ENCODE measurements at places on chromosomes 6 and 20.

GRCh38 chr6:165605182-165605875 lies 57.7 kb downstream of the PDE10A start:
- no peak for DNase-seq

- DNase-seq = no peak
Measured at GRCh38 chr20:1711266-1711665, 53.7 kb upstream of the SIRPG start.

GRCh38 chr6:26059941-26060340 lies 27.3 kb upstream of the HFE start:
- no peak for DNase-seq

- no peak for DNase-seq
Measured at GRCh38 chr20:32554965-32555289, 30.2 kb downstream of the NOL4L start.

DNA sequence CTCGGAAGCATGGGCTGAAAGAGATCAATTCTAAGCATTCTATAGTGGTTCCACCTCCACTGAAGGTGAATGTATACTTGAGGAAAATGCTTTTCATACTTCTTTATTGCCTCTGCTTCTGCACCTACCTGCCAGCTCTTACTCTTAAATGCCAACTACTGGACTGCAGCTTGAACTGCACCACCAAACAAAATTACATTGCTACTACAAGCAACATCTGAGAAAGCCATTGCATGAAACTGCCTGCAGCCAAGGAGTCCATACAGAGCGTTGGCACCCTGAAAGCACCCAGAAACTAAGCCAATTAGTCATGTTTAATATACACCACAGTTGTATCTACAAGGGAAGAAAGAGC lies 440.9 kb downstream of the BTBD3 start:
- no peak for DNase-seq

- DNase-seq = no peak
Measured at GRCh38 chr20:52963131-52963530, 9.0 kb upstream of the TSHZ2 start.

DNA sequence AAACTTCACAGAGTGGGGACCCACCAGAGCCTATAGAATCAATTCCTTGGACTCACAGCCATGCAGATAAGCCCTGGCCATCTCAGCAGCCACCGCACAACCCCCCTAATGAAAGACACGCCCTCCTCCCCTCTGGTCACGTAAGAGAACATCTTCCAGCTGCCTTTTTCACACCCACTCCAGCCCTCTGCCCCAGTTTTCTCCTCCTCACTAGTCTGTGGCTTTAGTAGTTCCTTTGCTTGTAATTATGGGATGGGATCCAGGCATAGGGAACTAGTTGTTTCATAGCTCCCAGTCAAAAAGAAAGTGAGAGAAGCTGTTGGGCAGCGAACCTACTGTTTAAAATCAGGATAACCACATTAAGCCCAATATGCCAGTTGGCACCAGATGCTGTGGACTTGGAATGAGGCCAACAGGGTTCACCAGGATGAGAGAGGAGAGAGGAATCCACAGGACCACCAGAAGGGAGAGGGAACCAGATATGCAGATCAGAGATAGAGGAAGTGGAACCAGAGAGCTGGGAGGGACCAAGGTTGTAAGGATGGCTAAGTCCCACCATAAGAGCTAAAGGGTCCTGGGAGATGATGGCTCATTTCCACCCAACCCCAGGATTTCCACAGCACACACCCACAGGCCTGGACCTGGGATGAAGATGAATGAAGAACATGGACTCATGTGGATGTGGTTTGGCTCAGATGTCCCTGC lies 9.0 kb upstream of the BTN3A1 start:
- DNase-seq = no peak

DNA sequence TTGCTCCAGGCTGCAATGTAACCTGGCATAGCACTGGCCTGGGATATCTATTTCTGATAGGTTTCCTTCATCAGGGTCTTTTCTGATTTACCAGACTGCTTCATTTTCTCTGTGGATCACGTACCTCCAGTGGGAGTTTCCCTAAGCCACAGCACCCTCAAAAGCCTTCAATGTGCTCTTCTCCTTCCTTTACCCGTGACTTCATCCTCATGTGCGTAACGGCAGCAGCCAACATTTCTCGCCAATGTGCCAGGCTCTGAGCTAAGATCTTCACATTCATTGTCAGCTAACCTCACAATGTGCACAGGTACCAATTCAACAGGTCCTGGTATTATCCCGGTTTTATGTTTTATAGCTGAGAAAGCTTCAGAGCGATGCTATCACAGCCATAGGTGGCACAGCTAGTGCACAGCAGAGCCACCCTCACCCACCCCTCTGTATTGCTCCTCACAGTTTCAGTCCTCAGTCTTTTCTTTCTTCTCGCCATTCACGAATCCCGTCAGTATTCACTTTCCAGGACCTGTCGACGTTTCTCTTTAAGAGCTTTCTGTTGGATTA lies 58.2 kb downstream of the TNFAIP3 start:
- no peak for DNase-seq

DNA sequence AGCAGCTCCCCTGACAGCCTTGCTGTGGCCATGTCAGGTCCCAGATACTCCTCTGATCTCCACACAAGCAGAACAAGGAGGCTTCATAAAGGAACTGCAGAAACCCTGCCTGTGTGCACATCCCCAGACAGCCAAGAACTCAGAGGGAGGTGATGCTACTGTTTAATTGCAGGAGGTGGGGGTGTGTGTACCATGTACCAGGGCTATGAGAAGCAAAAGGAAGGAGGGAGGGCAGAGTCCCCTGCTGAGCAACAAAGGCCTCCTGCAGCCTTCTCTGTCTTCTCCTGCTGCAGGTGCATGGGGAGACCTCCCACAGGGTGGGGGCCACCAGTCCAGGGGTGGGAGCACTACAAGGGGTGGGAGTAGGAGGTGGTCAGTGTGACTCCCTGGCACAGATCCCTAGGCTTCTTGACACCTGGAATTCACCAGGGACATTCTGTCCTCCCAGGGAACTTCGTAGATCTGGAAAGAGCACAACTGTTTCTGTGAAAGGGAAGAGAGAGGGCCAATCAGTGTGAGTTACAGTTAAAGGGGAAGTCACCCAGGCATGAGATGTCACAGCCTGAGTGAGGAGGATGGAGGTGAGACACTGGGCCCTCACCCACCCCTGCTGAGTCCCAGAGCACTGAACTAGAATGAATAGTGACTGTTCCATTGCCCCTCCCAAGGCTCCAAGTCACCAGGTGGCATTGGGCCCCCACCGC lies 2.8 kb downstream of the CST2 start:
- DNase-seq = no peak

DNA sequence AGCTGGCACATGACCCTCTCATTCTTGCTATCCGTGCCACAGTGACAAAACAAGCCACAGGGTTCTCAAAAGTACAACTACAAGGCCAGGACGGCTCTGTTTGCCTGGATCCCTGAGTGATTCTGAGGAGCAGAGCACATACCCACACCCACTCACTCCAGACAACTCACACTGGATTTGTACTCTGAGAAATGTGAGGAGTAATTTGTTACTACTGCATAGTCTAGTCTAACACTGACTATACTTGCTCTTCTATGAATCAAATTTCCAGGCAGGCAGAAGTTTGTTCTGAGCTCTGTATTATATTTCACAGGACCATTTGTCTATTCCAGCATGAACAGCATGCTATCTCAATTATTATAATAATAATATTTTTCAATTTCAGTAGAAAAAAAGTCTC lies 26.7 kb upstream of the SPTLC3 start:
- no peak for DNase-seq

- no peak for DNase-seq
Measured at GRCh38 chr6:3415490-3415889, 41.4 kb downstream of the SLC22A23 start.

DNA sequence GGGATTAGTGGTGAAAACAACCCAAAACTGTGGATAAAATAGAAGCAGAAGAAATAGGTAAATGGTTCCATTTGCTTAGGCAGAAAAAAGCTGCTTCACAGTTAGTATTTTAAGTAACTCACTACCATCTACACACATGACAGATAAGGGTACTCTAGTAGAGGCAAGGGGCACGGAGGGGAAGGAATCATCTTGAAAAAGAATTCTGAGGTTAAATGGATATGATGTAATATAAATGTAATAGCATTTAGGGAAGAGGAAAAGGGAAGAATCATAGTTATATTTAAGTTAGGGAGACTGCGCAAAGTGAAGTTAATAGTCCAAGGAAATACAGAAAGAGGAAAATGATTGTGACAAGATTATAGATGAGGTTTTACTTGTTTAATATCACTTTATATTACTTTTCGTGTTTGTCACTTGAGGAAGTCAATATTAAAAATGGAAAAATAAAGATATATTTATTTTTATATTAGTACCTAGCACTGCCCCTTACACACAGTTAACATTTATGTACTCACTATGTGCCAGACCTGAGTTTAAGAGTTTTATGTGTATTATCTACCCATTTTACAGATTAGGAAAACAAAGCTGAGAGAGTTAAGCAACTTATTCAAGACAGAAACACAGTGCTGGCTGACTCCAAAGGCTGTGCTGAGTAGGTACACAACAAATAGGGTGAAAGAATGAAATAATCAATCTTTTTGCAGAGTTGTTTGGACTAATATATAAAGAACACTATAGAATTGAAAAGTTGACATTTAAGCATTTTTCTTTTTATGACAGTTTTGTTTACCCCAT lies 128.1 kb downstream of the REV3L start:
- DNase-seq = no peak

GRCh38 chr6:112466373-112467151 lies 119.4 kb downstream of the RFPL4B start:
- no peak for DNase-seq

DNA sequence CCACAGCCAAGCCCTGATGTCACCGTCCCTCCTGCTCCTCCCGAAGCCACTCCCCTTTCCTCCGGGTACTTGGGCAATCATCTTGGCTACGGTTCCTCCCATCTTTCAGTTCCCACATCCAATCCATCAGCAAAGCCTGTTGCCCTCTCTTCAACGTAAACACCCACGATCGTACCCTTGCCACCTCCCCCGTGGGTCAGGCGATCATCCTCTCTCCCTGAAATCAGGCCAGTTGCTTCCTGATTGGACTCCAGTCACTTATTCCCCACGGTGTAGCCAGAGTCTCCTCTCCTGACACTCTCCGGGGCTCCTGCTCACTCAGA lies 44.5 kb downstream of the SULF2 start:
- no peak for DNase-seq

GRCh38 chr20:58634521-58635278 lies 16.4 kb upstream of the STX16 start:
- DNase-seq = no peak

- peak; percentile 9 for DNase-seq
Measured at GRCh38 chr20:13546497-13547131, 92.1 kb downstream of the TASP1 start.

DNA sequence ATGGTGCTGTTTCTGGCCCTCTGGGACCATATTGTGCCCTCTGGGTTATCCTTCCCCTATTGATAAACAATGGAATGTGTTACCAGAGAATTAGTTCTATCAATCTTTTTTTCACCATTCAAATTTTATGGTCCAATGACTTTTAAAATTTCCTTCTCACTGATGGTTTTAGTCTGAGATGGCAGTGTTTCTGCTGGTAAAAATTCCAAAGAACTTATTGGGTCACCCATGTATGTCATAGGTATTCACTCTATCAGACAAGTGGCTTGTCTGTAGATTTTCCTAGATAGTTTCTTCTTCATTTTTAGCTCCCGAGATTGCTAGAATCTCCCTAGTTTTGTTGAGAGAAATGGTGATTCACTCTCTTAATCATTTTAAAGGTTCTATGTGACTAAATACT lies 357.2 kb upstream of the RGS17 start:
- DNase-seq = no peak

DNA sequence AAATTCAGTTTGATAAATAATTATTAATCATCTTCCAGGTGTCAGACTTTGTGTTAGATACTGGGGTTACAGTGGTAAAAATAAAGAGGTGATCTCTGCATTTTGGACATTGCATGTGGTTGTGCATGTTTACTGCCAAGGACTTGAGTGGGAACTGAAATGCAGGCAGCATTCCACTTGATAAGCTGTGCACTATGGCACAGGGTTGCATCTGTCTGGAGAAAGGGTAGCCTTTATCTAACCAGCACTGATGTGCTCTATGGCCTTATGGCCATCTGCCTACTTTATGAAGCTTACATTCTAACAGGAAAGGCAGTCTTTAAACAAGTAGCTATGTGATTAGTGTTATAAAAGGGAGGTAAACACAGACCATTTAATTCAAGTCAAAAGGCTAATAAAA lies 53.0 kb upstream of the MLIP start:
- no peak for DNase-seq

DNA sequence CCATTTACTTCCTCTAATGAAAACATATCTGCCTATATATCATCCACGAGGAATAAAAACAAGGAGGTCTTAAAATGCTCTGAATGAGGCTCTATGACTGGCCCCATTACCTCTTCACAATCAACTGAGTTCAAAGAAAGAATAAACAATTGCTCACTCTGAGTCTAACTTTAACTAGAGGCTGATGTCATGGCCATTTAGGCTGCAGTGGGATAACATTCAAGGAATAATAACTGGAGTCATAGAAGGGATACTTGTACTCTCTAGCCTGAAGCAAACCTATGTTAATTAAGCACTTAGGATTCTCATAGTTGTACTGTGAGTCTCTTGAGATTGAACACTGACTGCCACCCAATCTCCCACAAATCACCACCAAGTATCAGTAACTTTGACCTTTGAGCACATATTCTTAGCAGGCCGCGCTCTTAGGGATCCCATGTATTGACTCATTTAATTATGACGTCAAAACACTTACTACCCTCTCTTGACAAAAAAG lies 70.2 kb downstream of the PERP start:
- DNase-seq = no peak

GRCh38 chr6:30763618-30764489 lies 19.5 kb upstream of the IER3 start:
- no peak for DNase-seq

DNA sequence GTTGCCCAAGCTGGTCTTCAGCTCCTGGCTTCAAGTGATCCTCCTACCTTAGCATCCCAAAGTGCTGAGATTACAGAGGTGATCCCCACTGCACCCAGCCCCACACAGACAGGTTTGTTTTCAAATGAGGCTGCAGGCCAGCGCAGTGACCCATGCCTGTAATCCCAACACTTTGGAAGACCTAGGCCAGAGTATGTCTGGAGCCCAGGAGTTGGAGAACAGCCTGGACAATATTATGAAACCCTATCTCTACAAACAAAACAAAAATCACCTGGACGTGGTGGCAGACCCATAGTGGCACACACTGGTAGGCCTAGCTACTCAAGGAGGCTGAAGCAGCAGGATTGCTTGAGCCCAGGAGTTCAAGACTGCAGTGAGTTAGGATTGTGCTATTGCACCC lies 8.0 kb upstream of the HMGN4 start:
- DNase-seq = no peak

DNA sequence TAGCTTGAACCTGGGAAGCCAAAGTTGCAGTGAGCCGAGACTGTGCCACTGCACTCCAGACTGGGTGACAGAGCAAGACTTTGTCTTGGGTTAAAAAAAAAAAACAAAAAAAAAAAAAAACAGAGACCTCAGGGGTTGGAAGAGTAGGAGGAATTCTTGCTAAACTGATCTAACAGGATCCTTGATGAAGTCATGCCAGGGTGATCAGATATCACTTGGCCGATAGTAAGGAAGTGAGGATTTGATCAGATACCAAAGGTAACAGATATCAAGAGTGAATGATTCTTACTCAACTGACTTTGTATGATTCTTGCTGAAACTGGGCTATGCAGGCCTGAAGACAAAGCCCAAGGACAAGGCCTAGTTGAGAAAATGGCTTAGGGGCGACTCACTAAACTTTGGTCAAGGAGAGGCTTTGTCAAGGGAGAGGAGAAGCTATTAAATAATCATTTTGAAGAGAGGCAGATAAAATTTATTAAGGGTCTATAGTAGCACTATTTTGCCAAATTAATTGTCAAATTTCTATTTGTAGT lies 624.7 kb downstream of the UTRN start:
- no peak for DNase-seq
